ENCODE measurements at places on chromosomes 7 and 10. TPM values are rescaled to one million over a fixed set of nuclear protein-coding genes. Genes with fewer than 3 reads are reported as not detected.

Gene OR2A2
- total RNA-seq = not detected

Gene TAC1
- not detected for total RNA-seq

Gene VPS37D
- total RNA-seq = 5.0 TPM

Gene FLNC
- total RNA-seq = 28.6 TPM

Gene AGR2
- not detected for total RNA-seq

Gene TMEM213
- not detected for total RNA-seq

Gene METTL27
- 2.2 TPM for total RNA-seq

Gene TEX36
- not detected for total RNA-seq

Gene PNLIPRP3
- not detected for total RNA-seq

Gene CLDN3
- total RNA-seq = not detected

Gene GIMAP6
- not detected for total RNA-seq

Gene GIMAP7
- not detected for total RNA-seq

Gene TSPAN15
- 0.94 TPM for total RNA-seq

Gene GIMAP8
- total RNA-seq = not detected

Gene ODAD2
- 2.8 TPM for total RNA-seq

Gene KLF14
- not detected for total RNA-seq

Gene DRGX
- not detected for total RNA-seq

- DNase-seq = no peak
Observed at GRCh38 chr7:5691606-5692005, 89.9 kb downstream of the RNF216 start.

DNA sequence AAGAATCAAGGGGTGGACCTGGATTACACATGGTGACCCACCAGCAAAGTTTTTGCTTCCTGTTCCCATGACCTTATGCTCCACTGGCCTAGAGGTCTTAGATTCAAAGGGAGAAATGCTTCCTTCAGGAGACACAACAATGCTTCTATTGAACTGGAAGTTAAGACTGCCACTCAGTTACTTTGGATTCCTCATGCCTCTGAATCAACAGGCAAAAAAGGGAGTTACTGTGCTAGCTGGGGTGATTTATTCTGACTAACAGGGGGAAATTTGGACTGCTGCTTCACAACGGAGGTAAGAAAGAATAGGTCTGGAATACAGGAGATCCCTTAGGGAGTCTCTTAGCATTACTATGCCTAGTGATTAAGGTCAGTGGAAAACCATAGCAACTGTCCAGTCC, 10.3 kb downstream of the TMEM229A start:
- no peak for DNase-seq

DNA sequence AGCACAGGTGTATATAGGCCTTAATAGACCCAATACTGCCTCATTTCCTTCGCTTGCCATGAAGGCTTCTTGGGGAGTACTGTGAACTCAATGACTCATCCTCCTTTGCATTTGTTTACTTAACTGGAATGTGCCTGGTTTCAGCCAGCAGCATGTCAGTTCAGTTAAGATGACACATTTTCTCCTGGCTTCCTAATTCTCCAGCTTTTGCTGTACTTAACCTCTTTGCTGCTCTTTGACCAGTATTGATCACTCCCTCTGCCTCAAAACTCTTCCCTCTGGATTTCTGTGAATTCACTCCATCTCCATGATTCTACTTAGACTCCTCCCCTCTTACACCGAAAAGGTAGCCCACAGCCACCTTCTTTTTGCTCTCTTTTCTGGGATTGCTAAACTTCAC, 135.7 kb downstream of the MAGI2 start:
- no peak for DNase-seq

GRCh38 chr7:50853311-50853710, 70.6 kb upstream of the GRB10 start:
- no peak for DNase-seq

DNA sequence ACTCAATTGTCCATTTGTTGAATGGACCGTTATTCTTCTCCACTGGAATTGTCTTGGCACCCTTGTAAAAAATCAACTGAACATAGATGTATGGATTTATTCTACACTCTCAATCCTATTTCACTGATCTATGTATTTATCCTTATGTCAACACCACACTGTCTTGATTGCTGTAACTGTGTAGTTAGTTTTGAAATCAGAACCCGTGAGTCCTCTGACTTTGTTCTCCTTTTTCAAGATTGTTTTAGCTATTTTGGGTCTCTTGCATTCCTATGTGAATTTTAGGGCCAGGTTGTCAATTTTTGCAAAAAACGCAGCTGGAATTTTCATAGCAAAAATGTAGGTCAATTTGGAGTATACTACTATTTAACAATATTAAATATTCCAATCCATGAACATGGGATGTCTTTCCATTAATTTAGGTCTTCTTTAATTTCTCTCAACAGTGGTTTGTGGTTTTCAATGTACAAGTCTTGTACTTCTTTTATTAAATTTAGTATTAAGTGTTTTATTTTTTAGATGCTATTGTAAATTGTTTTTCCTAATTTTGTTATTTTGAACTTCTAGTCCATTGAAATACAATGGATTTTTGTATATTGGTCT, 10.0 kb downstream of the CAMK2B start:
- no peak for DNase-seq

- DNase-seq = no peak
Observed at GRCh38 chr7:50262916-50263690, 41.4 kb upstream of the IKZF1 start.

- no peak for DNase-seq
Observed at GRCh38 chr7:55966851-55967250, 2.5 kb downstream of the NIPSNAP2 start.

- no peak for DNase-seq
Observed at GRCh38 chr10:113104047-113104446, 154.0 kb downstream of the TCF7L2 start.

- DNase-seq = no peak
Observed at GRCh38 chr10:83083831-83084230, 1055.5 kb upstream of the GHITM start.

GRCh38 chr7:102122026-102122425, 164.6 kb upstream of the SH2B2 start:
- DNase-seq = no peak

DNA sequence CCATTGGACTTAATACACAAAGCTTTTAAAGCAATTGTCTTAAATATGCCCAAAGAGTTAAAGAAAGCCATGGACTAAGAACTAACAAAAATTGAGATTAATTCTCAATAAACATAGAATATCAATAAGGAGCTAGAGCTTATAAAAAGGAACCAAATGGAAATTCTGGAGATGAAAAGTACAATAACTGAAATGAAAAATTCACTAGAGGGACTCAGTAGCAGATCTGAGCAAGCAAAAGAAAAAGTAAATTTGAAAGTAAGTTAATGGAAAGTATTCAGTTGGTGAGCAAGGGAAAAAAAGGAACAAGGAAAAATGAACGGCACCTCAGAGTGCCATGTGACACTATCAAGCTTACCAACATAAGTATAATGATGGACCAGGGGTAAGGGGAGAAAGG, 209.8 kb downstream of the FZD1 start:
- DNase-seq = no peak

DNA sequence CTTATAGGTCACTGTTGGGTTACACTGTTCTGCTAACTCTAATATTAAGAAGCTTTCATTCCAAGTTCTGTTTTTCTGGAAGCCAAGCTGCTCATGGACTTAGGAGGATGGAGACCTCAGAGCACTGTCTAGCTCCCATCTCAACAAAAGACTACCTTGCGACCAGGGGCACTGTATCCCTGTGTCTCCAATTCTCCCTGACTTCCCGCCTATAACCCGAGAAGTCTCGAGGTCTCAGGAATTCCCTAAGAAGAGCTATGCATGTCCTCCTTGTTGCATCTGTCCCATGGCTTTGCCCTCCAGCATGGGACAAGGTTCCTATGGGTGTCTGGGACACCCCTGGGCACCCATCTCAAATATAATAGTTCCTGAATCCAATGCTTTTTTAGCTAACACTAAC, 31.2 kb downstream of the BTBD16 start:
- DNase-seq = peak; percentile 34

DNA sequence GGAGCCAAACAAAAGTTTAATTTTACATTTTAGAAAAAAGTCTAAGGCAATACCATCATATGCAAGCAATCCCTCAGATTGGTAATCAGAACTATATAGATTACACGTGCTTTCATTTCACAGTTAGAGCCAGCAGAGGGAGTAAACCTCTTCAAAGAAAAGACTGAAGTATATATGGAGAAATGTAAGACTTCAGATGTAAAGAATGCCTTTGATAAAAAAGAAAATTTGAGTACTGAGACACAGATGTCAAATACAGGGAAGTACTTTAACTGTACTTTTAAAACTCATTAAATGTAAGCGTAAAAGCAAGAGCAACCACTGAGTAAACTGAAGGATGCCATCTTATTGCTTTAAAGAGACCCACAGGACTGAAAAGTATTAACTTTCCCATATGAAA, 101.4 kb upstream of the FAM133B start:
- no peak for DNase-seq

- no peak for DNase-seq
Observed at GRCh38 chr10:34333513-34333912, 481.6 kb downstream of the PARD3 start.

- no peak for DNase-seq
Observed at GRCh38 chr10:118978316-118978997, 51.1 kb upstream of the NANOS1 start.

GRCh38 chr7:141641876-141642275, 60.1 kb downstream of the DENND11 start:
- DNase-seq = no peak

- DNase-seq = no peak
Observed at GRCh38 chr7:15332956-15333355, 228.9 kb downstream of the AGMO start.

All from osteocyte (in vitro differentiated cells).